ENCODE measurements at places on chromosomes 7 and 10.

DNA sequence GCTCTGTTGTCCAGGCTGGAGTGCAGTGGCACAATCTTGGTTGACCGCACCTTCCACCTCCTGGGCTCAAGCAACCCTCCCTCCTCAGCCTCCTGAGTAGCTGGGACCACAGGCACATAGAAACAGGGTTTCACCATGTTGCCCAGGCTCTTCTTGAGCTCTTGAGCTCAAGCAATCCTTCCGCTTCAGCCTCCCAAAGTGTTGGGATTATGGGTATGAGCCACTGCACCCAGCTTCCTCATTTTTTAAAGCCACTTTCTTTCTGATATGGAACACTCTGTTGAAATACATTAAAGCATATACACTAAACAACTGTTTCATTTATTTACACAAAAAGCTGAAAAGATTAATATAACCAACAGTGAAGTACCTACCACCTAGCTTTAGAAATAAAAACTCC is 117.2 kb downstream of the CLEC2L start:
- no peak for DNase-seq

DNA sequence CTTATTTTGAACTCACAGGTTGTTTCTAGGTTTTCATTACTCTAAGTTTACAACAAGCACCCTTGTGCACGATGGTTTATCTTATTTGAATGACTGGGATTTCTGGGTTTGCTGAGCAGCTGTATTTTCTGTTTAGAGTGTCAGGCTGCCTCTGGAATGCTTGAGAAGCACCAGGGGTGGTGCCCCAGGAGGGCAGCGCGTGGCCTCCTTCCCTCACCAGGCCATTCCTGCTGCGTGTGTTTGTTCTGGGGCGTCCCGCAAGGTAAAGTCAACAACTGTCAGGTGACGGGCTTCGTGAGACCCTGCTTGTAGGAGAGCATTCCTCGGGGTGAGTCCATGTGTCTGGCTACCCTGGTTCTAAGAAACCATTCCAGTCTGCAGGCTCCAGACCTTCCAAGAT is 54.9 kb downstream of the FAM171A1 start:
- DNase-seq, result no peak

- no peak for DNase-seq
Observed at GRCh38 chr7:87473986-87474385, 1.5 kb downstream of the ABCB4 start.

- no peak for DNase-seq
Observed at GRCh38 chr7:117982071-117983055, 109.1 kb upstream of the CTTNBP2 start.

DNA sequence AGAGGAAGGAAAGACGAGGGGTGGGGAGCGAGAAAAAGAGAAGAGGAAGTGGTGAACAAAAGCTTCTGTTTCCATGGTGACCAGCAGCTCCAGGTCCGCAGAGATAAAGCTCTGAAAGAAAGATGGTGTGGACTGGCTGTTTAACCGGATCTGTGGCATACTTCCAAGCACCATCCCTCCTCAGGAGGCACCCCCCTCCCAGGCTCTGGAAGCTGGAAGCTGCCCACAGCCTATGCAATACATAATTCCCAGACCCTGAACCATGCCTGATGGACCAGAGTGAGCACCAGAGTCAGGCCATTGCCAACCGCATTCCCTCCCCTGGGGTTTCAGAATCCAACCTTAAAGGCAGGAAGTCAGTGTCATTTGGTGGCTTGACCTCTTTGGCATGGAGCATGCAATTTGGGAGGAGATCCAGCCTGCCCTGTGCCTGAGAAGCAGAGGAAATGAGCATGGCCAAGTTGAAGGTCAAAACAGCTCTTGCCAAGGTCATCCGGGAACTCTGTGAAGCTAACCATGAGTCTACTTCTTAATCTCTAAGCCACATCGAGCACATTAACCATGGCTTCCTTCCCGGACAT is 22.2 kb upstream of the CPXM2 start:
- no peak for DNase-seq

- DNase-seq, result no peak
Observed at GRCh38 chr7:41010967-41011366, 691.9 kb downstream of the INHBA start.

DNA sequence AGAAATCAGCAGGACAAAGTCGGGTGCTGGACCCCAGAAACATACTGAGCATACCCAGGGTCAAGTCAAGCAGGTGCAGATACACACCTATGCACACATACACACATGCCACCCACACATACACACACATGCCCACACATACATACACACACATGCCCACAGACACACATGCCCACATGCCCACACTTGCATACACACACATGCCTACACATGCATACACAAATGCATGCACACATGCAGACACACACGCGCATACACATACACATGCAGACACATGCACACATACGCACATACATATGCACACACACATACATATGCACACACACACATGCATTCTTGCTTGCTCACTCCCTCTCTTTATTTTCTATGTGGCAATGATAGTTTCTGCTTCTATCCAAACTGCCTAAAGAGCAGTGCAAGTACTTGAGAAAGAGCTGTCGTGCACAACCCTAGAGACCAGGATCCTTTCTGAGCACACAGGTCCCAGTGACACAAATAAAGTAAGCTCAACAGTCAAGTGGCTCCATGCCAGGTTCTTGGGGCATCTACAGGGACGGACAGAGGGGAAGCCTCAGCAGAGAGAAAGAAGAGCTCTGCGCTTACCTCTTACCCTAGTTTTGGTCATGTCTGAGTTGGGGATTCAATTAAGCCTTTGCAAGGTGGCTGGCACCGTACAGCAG is 83.7 kb downstream of the EBF3 start:
- no peak for DNase-seq

- DNase-seq, result no peak
Observed at GRCh38 chr7:42627101-42627500, 284.8 kb downstream of the C7orf25 start.

- peak; percentile 35 for DNase-seq
Observed at GRCh38 chr10:122911889-122912484, 1.6 kb downstream of the FAM24A start.

DNA sequence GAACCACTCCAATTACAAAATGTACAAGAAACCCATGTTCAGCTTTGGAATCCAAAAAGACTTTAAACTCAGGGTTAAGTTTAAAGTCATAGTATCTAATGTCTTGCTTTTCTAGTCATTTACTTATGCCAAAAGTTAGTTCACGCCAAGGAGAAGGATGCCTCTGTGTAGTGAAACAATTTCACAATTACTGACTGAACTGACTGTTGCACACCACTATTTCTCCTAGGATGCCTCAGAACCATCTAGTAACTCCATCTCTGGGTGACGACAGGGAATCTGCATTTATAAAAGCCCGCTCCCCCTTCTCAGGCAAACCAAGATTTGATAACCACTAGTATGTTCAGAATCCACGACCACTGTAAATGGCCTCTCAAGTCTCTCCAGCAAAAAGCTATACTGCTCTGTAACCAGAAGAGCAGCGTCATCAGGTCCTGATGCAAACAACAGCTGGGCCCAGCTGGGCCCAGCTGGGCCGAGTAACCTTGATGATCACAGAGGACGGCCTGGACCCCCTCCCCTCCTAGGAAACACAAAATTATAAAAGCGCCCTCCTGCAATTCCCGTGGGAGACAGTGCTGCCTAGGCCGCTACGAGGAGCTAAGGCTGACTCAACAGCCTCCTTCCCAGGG is 680 bp upstream of the ADO start:
- DNase-seq, result no peak

- DNase-seq, result no peak
Observed at GRCh38 chr7:48245751-48246472, 74.7 kb downstream of the ABCA13 start.

- no peak for DNase-seq
Observed at GRCh38 chr7:50426280-50427045, 23.7 kb downstream of the FIGNL1 start.

GRCh38 chr7:81298951-81299666 is 380.3 kb upstream of the SEMA3C start:
- DNase-seq, result no peak

DNA sequence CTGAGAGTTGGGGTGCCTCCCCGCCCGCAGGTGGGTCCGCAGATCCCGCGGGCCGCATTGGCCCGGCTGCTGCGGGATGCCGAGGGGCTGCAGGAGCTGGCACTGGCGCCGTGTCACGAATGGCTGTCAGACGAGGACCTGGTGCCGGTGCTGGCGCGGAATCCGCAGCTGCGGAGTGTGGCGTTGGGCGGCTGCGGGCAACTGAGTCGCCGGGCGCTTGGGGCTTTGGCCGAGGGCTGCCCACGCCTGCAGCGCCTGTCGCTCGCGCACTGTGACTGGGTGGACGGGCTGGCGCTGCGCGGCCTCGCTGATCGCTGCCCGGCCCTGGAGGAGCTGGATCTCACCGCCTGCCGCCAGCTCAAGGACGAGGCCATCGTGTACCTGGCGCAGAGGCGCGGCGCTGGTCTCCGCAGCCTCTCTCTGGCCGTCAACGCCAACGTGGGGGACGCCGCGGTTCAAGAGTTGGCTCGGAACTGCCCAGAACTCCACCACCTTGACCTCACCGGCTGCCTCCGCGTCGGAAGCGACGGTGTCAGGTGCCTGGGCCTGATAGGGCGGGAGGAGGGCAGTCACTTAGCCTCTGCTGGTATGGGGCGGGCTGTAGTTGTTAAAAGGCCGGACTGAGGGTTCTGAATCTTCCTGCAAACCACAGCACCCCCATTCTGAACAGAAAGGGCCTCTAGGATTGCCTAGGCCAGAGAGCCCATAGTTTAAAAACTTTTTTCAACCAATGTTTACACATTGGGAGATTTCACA is 1.3 kb downstream of the FBXL15 start:
- no peak for DNase-seq

DNA sequence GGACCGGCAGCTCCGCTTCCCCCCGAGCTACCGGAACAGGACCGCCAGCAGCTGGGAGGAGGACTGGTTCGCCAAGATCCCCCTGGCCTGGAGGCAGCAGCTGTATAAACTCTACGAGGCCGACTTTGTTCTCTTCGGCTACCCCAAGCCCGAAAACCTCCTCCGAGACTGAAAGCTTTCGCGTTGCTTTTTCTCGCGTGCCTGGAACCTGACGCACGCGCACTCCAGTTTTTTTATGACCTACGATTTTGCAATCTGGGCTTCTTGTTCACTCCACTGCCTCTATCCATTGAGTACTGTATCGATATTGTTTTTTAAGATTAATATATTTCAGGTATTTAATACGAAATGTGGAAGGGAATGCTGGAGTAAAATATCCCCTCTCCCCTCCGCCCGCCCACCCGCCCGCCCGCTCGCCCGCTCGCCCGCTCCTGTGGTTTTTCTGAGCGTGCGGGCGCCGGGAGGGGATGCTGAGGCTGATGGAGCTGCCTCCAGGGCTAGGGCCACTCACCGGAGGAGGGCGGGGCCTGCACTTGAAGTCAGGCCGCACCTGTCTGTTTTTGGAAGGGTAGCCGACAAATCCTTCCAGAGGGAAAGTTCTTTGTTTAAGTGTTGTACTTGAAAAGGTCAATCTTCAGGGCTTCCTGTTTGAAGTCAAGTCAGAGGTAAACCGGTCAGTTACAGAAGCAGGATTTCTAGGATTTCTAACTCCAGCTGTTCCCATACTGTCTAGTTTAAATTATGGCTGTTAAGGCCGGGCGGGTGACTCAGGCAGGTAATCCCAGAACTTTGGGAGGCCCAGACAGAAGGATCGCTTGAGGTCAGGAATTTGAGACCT is 30.5 kb downstream of the CHST12 start:
- DNase-seq, result no peak
